ENCODE measurements at places on chromosomes 1 and 21.
A peak's percentile ranks its signal among the peaks of the same experiment; 100 is the strongest.

DNA sequence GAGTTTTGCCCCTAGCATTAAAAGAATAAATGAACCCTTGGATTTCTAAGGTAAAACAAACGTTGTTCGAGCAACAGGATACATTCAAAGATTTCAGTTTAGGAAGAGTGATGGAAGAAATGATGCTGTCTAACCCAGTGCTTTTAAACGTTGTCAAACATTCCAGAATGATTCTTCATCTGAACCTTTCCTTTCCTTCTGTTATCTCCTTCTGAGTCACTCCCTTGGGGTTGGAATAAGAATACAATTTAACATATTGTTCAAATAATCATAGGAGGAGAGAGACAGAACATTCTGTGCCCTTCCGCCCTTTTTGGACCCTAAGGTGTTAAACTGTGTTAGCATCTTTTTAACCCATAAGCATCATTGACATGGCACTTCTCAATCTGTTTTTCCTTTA lies 61.1 kb upstream of the RCOR3 start:
- no peak for DNase-seq

DNA sequence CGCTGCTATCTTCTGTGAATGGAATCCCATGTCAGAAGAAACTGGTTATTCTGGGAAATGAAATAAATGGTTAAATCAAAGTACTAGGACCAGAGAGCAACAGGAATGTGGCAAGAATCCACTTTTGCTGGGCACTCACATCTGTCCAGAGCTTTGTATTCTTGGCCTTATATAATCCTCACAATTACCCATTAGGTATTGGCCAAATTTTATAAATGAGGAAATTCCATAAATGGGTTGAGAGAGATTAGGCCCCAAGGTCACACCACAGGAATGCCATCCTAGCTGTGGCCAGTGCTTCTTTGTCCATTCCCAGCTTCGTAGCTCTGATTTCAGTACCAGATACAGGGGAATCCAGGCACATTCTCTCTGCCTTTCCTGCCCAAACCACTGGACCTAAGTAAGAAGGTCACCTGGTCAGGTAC lies 76.1 kb upstream of the HOOK1 start:
- DNase-seq: no peak

- DNase-seq: no peak
These were observed 93.8 kb upstream of the PLPPR4 start for GRCh38 chr1:99170516-99170915.

GRCh38 chr1:85900921-85901320 lies 192.7 kb upstream of the ZNHIT6 start:
- DNase-seq: no peak

DNA sequence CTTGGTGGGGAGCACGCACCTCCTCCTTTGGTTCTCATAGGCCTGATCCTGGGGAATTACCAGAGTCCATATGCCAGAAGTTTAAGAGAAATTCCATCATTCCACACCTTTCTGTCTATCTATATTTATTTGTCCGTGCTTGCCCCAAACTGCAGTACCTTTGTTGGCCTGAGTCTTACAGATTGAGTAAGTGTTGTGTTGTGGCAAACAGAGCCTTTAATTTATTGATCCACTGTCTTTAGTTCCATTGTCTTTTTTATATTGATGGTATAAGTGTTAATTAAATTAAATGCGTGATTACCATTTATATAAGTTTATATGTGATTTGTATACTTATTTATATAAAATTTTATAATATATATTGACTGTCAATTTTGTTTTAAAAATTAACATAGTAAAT lies 4.9 kb downstream of the SH3BGR start:
- DNase-seq: no peak

GRCh38 chr21:22552390-22552789 lies 1554.2 kb downstream of the NCAM2 start:
- no peak for DNase-seq

- DNase-seq: no peak
These were observed 36.1 kb downstream of the CCDC185 start for GRCh38 chr1:223429313-223429731.

DNA sequence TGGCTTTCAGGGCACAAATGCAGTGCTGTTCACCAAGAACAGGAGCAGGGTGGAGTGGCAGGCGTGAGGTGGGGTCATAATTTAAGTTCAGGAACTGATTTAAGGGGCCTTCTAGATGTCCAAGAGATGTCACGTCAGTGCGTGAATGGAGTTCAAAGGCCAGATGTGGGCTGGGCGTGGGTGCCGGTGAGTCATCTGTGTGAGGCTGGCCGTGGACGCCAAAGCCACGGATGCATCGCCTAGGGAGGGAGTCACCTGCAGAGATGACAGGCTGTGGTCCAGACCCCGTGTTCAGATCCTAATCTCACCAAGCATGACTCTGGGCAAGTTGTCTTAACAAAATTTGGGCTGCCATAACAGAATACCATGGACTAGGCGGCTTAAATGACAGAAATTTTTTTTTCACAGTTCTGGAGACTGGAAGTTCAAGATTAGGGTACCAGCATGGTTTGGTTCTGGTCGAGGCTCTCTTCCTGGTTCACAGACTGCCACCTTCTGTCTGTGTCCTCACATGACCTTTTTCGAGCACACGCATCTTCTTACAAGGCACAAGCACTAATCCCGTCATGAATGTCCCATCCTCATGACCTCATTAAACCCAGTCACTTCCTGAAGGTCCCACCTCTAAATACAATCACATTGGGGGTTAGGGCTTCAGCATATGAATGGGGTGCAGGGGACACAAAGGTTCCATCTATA lies 109.6 kb downstream of the PRDM2 start:
- no peak for DNase-seq

GRCh38 chr21:42406201-42406621 lies 2.5 kb downstream of the UBASH3A start:
- peak; percentile 59 for DNase-seq

DNA sequence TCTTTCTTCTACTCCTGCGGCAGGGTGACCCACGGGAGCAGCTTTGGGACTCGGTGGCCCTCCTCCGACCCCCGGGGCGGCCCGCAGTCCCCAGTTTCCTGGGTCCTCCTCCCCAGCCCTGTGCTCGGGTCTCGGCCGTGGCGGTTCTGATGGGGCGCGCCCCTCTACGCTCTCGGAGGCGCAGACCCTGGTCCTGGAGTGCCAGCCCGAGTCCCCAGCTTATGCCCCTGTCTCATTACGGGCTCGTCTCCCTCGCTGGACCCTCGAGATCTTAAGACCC lies 430 bp downstream of the BTG2 start:
- no peak for DNase-seq

GRCh38 chr1:59971464-59971911 lies 44.9 kb upstream of the CYP2J2 start:
- DNase-seq: peak; percentile 35

DNA sequence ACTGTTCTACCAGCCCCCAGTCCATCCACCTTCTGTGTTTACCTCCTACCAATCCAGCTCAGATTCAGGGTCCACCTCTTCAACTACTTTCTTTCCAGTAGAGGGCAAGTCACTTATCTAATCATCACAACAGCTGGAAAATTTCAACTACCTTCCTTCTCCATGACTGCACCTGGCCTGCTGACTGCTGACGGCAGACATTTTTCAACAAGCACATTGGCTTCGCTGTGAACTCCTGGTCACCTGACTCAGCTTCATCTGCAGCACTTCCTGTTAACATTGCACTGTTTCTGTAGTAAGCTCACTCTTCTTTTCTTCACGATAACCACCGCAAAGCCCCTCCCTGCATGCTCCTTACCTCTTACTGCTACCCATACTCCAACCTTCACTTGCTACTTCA lies 405.7 kb downstream of the NTNG1 start:
- DNase-seq: no peak

GRCh38 chr1:18960821-18961220 lies 4.3 kb upstream of the IFFO2 start:
- no peak for DNase-seq
